NB4 (cell line): ENCODE measurements at places on chromosomes 12 and 14.

DNA sequence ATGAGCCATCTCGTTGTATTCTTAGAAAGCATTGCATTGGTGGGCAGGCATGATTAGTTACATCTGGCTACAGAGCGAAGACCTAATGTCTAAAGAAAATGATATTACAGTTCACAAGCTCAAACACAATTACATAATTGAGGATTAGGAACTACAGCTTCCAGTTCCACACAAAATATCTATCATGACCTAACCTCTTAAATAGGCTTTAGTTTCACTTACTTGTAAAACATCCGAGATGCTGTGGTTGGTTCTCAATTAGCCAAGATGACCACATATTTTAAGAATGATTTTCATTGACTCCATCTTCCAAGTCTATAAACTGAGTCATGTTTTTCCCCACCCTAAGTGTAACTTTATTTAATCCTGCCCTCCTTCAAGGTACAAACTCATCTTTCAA lies 69.5 kb downstream of the LRIG3 start:
- no peak for DNase-seq

GRCh38 chr12:31687101-31687527 lies 27.6 kb downstream of the ETFBKMT start:
- DNase-seq: peak; percentile 94

GRCh38 chr14:60381909-60382308 lies 104.0 kb downstream of the C14orf39 start:
- DNase-seq: no peak

- no peak for DNase-seq
Observed at GRCh38 chr14:83867566-83868225, 1662.2 kb upstream of the FLRT2 start.
